ENCODE measurements at places on chromosomes 7 and 10.

DNA sequence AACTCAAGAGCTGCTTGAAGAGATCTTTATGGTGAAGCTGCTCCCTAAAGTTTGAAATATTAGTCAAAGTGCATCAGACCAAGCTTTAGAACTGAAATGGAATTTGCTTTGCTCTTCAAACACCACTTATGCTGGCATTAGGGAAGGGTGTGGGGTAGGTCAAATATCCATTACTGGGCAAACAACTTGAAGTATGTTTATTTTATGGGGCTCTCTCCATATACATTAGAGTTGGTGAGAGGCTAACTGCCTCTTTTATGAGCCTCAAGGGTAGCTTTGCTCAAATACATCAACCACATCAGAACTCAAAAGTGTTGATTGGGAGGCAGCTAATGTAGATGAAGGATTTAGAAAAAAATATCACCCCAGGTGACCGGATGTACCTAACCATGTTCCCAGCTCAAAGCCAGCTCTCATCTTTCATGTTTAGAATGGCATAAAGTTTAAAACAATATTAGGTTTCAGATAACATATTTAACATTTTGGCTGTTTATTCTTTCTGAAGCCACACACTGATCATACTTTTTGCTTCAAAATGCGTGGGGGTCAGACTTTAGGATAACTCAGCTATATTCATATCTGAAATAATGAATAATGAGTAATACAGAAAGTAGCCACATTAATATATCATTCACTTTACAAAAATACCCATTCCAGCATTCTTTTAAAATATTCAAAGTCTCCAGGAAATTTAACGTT lies 318.6 kb downstream of the PTEN start:
- DNase-seq, result no peak

DNA sequence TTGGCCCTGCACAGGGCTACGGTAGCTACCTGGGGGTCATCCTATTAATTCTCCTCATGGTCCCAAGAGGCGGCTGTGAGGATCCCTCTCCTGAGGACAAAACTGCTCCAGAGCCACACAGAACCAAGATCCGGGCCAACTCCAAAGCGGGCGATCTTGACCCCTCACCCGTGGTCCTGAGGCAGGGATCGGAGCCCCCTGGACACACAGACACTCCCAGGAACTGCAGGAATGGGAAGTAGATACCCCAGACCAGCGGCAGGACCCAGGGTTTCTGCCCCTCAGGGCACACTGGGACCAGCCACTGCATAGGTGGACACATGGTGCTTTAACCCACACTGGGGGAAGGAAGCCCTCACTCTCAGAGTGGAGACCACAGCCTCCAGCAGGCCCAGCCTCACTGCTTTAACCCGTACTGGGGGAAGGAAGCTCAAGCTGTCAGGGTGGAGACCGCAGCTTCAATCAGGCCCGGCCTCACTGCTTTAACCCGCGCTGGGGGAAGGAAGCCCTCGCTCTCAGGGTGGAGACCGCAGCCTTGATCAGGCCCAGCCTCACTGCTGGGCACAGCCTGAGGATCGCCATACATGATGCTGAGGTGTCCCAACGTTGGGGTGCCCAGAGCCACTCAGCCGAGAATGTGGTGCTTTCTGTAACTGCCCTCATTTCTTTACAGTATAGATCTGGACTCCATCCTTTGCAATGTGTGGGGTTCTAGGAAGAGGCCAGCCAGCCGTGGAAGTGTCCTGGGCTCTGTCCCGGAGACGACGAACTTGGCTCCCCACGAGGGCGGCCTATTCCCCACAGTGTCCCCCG lies 60.1 kb downstream of the DIP2C start:
- DNase-seq, result no peak

DNA sequence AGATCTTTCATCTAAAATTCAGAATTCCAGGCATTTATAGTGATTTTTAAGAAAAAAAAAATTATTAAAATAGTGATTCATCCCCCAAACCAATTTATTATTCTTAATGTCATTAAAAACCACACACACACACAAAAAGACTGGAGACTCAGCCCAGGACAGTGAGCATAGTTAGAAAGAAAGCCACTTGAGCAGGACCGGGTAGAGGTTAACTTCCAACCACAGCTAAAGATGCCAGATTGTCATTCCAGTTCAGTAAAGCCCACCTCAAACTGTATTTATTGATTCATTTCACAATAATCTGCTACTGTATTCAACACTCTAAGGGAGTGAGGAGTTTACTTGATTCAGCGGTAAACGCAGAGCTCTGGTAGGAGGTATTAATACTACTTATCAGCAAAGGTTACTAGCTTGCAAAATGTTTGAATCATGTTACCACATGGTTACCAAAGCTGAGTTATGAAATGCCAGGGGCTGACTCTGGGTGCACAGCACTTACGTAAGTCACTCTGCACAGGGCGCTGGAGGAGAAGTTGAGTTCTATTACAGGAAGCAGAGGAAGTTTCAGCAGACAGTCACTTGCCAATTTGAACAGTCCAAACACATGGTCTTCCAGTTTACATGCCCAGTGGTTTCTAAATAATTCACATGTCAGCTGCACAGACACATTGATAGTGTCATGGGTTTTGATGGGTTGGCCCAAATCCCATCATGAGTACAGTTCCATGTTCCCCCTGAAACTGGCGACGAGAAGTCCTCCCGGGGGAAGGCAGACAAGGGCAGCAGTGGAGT lies 64.6 kb downstream of the KLF6 start:
- no peak for DNase-seq

GRCh38 chr7:138852469-138852868 lies 54.5 kb upstream of the ATP6V0A4 start:
- no peak for DNase-seq

- DNase-seq, result no peak
Observed at GRCh38 chr7:28483112-28483511, 70.8 kb downstream of the CREB5 start.

GRCh38 chr7:151680810-151681209 lies 161.1 kb upstream of the RHEB start:
- no peak for DNase-seq

DNA sequence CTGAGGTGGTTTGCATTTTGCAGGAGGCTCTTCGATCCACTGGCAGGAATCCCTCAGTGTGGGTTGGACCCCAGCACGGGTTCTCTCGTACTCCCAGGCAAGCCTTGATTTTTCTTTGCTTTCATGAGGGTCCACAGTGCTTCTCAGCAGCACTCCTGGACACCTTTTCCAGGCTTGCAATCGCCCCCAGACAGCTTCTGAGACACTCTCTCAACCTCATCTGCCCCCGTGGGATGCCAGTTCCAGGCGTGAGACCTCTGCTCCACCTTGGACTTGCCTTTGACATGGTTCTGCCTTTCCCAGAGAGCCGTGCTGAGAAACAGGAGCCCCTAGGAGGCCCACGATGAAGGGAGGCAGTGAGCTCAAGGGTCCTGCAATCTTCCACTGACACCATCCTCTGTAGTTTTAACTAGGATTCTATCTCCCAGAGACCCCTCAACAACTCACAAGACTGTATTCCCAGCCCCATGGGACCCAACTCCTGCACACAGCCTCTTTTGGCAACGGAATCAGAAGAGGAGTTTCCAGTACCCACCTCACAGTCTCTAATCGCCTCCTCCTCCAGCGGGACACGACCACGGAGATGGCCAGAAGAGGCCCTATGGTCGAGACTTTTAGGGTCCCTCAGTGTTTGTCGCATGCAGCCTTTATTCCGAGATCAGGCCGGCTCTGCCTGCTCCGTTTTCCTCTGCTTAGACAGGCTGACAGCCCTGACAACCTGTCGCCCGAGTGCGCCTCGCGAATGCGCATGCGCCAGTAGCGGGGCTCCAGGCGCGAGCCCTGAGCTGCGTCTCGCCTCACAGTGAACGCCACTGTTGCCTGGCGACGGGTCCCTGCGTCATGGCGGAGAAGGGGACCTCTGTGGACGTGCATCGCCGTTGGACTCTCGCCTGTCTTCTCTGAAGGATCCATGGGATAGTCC lies 26.0 kb upstream of the ZNF273 start:
- no peak for DNase-seq

DNA sequence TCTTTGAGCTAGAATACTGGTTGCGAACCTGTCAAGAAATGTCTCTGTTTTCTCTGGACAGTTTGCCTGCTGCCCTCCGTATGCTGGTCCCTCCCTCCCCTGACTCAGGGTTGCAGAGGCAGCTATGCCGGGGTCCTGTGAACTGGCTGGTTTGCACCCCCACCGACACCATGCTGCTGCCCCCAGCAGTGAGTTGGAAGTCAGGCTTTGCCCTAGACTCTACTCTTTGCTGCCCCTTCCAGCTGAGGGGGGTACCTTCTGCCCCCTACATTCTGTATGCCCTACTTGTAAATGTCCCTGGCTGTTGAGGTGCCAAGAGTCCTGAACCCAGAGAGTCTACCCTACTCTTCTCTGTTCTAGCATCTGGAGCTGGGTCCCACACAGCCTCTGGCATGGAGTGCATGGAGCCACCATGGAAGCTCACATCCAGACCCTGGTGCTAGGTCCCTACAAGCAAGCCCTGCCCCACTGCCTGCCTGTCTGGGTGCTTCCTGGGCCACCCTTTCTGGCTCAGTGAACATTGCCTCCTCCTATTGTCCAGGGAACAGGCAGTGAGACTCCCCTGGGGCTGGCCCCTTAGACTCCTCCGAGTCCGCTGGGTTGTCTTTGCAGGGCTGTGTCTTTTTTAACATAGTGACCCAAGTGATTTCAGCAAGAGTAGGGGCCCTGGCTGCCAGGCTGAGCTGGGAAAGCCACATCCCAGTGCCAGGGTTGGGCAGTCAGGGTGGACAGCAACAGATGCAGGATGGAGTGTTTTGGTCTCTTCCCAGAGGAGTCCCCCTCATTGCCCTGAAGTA lies 138.9 kb downstream of the ADCY1 start:
- no peak for DNase-seq

GRCh38 chr10:31157123-31158010 lies 125.7 kb upstream of the ZNF438 start:
- no peak for DNase-seq

DNA sequence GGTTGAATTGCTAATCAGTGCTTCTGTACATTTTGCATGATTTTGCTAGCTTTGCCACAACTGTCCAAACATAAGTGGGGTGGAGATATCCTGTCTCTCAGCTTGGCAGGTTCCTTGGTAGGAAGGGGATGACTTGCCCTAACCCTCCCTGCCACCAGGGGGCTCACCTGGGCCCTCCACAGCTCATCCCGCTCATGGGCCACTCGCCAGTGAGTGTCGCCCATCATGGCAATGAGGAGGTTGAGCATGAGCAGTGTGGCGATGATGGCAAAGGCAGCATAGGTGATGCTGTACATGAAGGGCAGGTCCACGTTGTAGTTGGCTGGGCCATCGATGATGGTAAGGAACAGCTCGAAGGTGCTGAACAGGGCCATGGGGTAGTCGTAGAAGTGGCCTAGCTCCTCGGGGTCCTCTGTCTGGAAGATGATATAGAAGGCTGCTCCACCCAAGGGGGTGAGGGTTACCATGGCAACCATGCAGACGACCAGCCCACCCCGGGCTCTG lies 12.2 kb downstream of the TRPV6 start:
- DNase-seq, result peak; percentile 36

DNA sequence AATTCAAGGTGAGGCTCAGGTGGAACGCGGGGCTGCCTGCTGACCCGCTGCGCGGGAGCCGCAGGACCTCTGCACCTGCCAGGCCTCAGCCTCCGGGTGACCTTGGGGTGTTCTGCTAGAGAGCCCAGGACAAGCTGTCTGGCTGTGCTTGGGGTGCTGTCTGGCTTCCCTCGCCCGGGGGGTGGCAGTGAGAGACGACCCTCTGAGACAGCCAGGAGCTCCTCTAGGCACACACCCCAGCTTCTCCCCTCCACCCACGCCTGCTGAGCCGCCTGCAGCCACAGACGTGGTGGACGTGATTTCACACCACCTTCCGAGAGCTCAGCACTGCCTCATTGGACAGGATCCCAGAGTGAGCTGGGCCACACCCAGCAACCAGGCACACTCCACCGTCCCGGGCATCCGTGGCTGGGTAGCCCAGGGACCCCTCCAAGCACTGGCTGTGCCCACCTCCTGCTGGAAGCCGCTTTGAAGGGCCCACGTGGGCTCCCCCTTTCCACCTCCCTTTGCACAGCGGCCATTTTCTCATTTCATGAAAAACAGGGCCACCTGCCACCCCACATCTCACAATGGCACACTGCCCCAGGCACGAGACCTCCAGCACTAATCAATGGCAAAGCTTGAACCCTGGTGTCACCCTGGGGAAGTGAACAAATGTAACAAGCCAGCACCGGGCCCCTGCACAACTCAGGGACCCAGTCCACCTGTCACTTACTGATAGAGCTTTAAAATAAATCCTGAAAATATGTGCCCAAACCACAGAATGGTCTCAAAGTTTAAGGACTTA lies 35.0 kb downstream of the ZFAND2A start:
- no peak for DNase-seq

DNA sequence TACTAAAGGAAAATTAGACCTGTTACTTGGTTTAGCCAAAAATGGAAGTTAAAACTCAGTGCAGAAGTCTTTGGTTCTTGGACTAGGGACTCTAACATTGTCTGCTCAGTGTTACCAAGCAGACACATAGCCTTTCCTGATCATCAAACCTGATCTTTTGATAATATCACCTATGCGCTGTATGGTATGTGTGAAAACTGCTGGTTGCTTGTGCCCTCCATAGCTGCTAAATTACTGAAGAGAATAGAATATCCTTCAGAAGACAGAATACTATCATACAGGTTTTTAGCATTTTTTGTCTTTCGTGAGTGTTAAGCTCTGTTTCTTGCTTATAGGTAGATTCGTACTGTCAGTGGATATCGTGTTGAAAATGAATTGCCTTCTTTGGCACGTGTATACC lies 68.7 kb downstream of the ST7 start:
- no peak for DNase-seq

DNA sequence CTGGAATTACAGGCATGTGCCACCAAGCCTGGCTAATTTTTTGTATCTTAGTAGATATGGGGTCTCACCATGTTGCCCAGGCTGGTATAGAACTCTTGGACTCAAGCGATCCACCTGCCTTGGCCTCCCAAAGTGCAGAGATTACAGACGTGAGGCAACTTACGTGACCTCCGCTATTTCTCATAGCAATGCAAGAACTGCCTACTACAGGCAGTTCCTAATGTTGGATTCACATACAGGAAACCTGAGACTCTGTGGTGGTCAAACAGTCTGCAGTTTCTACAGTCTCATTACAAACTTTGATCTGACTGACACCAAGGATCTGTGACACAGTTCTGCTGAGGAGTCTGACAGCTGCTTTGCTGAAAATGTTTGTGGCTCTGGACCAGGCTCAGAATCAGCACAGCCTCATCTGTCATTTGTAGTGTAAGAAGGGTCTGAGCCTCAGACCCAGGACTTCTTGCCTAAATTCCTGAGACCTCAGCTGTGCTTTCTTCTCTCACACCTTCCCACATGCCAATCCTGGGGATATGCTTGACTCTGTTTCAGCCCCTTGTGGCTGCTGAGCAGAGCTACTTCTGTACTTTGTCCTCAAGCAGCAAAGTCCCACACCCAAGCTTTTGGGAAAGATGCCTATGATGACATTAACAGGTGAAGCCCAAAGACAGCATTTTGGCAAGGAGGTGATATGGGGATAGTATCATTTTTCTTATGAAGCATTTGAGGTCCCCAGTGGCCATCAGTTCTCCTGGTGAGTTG lies 48.0 kb upstream of the CYP2C9 start:
- DNase-seq, result no peak

- DNase-seq, result no peak
Observed at GRCh38 chr10:22962817-22963216, 35.0 kb downstream of the ARMC3 start.

Measured in NCI-H526 (cell line).